ENCODE measurements at places on chromosomes 5 and 9.

DNA sequence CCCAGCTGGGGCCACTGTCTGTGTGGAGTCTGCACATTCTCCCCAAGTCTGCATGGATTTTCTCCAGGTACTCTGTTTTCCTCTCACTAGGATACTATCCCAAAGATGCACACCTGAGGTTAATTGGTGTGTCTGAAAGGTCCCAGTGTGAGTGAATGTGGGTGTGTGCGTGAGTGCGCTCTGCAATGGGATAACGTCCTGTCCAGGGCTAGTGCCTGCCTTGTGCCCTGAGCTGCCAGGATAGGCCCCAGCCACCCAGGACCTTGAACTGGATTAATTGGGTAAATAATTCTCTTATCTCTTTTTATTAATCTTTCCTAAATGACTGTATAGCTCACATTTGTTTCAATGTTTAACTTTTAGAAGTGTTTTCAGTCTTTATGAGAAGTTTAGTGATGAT is 11.5 kb upstream of the PANK3 start:
- DNase-seq: no peak

- DNase-seq: no peak
Measured at GRCh38 chr5:2047341-2047927, 164.7 kb upstream of the IRX4 start.

- no peak for DNase-seq
Measured at GRCh38 chr5:90184764-90185163, 224.8 kb downstream of the CETN3 start.

- no peak for DNase-seq
Measured at GRCh38 chr5:10592601-10593000, 28.7 kb downstream of the ANKRD33B start.

DNA sequence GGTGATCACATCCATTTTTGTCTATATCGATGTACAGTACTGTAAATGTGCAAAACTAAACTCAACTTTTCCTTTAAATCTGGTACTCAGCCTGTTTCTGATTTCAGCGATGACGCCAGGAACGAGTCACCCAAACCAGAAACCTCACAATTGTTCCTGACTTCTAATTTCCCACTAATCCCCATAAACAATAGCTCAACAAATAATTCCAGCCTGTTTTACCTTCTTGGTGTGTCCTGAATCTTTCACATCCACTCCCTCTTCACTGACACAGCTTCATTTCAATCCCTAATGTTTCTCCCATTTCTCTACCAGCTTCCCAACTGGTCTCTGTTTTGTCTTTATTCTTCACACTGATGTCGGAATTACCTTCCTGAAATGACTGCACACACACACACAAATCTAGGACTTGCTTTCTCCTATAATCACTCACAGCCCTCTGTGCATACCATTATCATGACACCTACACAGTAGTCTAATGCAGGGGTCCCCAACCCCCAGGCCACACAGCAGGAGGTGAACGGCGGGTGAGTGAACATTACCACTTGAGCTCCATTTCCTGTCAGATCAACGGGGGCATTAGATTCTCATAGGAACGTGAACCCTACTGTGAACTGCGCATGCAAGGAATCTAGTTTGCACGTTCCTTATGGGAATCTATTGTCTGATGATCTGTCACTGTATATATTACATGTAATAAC is 97.8 kb upstream of the SLC30A5 start:
- no peak for DNase-seq

GRCh38 chr5:146884066-146884626 is 5.6 kb upstream of the PPP2R2B start:
- DNase-seq: no peak

- DNase-seq: no peak
Measured at GRCh38 chr5:1647580-1647979, 123.8 kb upstream of the LPCAT1 start.

GRCh38 chr9:104635456-104635855 is 17.5 kb upstream of the OR13C9 start:
- no peak for DNase-seq

GRCh38 chr9:125330587-125330986 is 69.0 kb downstream of the GAPVD1 start:
- DNase-seq: no peak

DNA sequence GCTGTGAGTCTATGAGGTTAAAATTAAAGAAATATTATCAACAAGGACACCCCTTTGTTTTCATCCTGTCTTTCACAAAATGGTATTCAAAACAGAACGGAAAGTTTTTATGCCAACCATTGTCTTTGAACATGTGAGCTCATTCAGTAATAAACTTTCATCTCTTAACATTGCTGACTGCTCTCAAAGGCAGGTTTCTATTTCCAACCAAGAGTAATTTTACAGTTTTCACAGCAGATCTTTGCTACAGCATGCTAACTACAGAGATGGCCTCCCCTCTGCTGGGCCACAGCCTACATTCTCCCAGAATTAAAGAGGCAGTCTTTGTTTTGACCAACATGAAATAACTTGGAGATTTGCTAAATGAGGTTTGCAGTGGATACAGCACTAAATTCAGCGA is 101.5 kb downstream of the DMRT2 start:
- DNase-seq: no peak

GRCh38 chr9:136840140-136840876 is 2.0 kb upstream of the AJM1 start:
- no peak for DNase-seq

- no peak for DNase-seq
Measured at GRCh38 chr5:142072488-142072887, 36.1 kb upstream of the NDFIP1 start.

GRCh38 chr5:115709585-115709984 is 83.7 kb upstream of the TMED7 start:
- DNase-seq: no peak

All from stimulated activated CD4-positive, alpha-beta T cell treated with anti-CD3 and anti-CD28 coated beads, Interleukin-1b, Interleukin-23, amount 100 ng/mL, for 24 hours (primary cell).